Natural killer cell (primary cell): ENCODE measurements at places on chromosomes 6 and 20.

DNA sequence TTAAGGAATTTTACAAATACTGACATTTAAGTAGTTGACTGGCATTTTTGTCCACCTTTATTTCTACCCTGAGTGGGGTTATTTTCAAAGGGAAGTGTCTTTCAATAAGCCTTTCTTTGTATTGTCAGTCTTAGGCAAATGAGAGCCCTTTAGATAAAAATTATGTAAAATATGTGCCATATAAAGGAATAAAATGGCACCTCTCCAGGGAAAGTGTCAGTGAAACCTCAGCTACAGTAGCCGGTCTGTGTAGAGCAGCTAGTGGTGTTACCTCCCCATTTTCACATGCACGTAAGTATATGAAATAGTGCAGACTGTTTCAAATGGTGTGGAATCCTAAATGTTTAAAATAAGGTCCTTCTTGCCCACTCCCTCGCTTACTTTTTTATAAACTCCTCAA, 5.0 kb downstream of the FAM217B start:
- no peak for DNase-seq

GRCh38 chr6:27957516-27957915, 475 bp downstream of the OR2B6 start:
- DNase-seq: no peak

GRCh38 chr6:114092943-114093342, 122.0 kb upstream of the HDAC2 start:
- no peak for DNase-seq

DNA sequence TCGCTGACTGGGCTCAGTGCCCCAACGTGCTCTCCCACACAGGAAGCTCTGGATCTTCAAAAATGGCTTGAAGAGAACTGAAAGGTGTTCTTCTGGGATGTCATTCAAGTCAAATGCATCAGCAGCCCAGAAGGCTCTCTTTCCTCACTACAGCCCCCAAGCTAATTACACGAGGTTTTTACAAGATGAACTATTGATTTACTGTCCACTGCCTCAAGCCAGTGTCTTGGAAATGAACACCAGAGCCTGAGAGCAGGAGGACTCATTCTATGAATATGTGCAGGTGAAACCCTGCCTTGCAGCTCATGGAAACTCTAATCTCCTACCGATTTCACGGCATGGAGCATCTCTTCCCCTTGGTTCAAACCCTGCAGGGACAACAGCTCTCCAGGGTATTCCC, 98.9 kb upstream of the CST7 start:
- no peak for DNase-seq

DNA sequence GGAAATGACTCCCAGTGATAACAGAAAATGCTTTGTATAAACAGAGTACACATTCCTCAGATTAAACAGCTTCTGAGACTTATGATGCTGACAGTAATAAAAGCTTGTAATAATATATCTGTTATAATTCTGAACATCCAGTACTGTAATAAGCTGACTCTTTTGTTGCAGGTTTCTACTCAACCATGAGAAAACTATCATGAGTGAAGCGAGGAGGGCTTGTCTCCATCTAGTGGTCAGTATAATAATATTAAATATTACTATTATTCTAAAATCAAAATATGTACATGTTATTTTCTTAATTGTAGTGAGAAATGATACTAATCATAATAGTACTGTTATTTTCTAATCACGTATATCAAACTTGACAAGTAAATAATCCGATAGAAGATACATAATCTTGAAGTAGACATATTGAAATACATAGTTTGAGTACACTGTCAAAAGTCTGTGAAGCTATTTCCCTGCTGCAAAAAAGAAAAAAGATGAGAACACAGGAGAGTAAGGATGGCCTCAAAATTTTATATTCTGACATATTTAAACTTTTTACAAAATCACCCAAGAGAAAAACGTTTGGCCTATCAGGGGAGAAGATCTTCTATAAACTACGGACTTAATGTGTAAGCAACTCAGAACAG, 183.1 kb downstream of the MOXD1 start:
- DNase-seq: no peak

- no peak for DNase-seq
Measured at GRCh38 chr20:60071965-60072364, 113.7 kb downstream of the CDH26 start.

DNA sequence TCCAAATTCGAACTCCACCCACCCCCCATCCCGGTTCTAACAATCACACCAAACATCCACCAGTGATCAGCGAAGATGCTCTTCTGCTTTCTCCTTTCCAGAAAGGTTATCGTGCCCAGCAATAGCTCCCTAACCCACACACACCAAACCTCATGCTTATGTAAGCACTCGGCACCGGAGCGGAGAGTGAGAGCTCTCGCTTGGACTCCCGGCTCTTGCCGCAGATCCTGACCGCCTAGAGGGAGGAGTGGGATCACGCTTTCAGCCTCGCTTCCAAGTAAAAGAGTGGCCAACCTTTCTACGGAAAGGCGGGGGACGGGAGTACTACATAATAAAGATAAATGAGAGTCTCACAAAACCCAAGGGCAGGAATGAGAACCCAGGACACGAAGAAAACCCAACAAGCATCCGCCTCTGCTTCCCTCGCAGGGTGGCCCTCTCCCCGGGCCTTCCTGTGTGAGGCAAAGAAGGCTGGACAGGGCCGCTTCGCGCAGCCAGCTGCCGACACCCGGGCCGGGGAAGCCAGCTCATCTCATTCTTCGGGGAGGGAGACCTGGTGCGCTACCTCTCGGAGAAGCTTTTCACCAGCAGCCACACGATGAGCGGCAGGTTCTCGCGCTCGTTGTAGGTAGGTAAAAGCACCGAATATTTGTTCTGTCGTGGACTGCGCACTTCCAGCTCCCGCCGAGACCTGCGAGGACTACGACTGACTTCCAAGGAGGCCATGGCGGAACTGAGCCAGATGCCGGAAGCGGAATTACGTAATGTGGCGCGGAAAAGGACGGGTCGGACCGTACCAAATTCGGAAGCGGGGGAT, at the start of gene DPM1:
TSS of gene DPM1 (minus strand) at position 735 of the 817 bp plus-strand sequence. CDS start at position 726, 9 bp downstream.
- DNase-seq: peak; percentile 97

DNA sequence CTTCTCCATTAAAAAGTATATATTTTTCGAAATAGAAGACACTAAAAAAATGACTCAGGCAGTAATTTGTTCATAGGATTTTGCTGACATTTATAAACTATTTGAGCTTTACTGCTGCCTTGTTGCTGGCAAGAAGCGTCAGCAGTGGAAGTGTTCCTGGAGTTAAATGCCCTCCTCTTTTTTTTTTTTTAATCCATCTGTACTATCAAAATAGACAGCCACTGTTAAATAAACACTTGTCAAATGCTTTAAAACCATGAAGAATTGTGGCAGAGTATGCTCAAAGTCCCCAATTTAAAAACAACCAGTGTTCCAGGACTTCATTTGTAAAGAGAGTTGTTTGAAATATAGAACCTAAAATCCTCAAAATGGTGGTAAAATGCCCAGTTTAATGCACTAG, 253.8 kb downstream of the NKAIN2 start:
- no peak for DNase-seq

DNA sequence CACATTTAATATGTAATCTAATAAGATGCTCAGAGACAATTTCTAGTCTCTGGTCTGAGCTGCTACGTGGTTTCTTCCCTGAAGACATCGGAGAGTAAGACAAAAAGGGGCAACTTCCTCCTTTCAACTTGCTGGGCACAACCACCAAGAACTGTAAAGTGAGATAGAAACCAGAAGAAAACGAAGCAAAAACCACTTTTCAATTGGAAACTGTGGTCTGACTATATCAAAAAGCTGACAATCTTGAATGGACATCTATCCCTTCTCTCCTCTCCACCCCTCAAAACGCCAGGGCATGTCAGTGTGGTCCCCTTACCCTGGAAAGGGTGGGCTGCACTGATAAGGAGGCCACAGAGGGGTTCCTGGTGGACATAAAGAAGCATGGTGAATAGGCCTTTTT, 269.1 kb downstream of the CD83 start:
- no peak for DNase-seq

DNA sequence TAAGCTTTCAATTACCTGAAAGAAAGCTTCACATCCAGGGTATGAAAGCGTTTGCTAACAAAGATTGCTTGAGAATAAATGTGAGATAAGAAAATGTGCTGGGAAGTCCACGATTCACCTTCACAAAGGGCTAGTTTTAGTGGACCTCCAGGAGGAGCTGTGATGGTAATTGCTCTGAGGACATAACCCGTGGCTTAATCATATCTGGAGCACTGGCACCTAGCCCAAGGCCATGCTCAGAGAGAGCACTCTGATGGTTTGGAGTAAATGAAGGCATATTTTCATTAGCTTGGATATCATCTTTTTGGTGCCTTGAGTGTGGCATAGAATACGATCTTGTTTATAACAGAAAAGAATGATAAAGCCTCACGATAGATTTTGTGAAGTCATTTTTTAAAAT, 46.9 kb upstream of the BACH2 start:
- DNase-seq: no peak

DNA sequence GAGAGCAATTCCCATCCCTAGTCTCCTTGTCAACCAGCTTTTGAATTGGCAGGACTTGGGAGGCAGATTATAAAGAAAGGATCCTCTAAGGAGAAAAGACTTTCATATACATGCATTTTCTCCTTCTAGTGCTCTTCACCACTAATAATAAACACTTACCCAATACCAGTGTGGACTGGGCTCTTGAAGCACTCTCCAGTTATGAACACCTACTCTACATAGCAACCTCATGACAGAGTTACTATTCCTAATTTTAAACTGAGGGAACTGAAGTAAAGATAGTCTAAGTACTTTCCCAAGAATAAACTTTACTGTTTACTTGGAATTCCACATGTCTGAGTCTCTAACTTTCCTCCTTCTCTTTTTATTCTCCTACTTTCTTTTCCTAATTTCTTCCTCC, 4.8 kb downstream of the COL9A1 start:
- DNase-seq: no peak

- DNase-seq: peak; percentile 3
Measured at GRCh38 chr6:123715006-123715863, 78.5 kb upstream of the TRDN start.

DNA sequence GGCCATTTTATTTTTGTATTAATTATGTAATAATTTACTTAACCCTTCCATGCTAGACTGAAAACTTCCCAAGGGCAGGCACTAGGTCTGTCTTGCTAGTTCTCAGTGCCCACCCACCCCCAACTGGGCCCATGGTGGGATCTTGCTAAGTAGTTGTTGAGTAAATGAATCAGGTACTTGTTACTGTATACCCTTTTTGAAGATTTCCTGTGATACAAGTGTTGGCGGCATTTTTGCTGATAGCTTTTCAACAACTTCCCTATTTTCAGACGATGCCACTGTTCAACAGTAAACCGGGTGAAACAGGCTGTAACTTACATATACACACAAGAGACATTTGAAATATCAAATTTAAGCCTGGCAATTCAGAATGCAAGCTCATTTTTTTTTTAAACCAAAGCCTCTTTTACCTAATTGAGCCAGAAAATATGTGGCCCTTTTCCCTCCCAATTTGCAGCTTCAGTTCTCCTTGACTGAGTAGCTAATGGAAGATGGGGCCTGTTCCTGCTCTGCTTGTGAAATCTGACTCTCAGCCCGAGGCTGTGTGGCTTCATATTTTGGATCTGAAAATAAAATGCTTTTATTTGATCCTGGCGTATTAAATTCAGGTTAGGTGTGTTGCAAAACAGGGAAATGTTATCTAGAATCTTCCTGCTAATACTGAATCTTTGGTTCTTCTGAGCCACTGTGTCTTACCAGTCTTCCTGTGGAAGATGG, 288.3 kb downstream of the NRN1 start:
- no peak for DNase-seq

DNA sequence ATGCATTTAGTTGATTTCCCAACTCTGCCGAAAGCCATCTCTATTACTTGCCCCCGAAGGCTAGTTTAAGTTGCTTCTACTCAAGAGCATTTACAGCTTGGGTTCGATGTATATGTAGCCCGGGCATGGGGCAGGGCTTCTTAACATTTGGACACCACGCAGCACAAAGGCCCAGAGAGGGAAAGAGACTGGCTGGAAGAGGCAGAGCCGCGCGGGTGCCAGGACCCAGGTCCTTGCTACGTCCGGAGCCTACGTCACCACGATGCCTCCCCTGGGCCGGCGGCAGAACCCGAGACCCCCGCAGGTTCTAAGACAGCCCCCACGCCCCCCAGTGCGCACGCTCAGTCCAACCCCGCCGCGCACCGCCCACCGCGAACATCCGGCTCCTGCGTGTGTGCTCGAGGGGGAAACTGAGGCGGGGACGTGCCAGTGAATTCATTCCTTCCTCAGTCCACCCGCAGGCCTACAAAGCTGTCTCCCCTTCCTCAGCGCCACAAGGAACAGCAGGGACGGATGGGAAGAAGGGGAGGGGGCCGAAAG, 367 bp upstream of the PCIF1 start:
- no peak for DNase-seq

DNA sequence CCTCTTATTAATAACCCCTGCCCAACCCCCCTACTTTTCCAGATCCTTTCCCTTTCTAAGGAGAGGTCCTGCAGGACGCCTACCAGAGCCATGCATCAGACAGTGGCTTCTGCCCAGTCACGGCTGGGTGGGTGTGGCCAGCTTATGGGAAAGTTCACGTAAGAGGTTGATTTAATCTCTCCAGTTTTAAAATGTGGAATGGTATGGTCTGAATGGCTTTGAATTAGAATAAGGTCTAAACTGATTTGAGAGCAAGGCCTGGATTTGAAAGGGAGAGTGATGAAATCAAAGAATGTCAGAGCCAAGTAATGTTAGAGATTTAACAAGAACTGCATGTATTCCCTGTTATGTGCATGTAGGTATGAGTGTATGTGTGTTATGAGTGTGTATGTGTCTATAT, 275.7 kb downstream of the PAX1 start:
- no peak for DNase-seq

- no peak for DNase-seq
Measured at GRCh38 chr6:135088281-135088680, 33.7 kb upstream of the HBS1L start.

GRCh38 chr6:2097464-2097863, 147.9 kb downstream of the GMDS start:
- no peak for DNase-seq

GRCh38 chr20:46207793-46208192, 89.7 kb downstream of the CD40 start:
- no peak for DNase-seq

- no peak for DNase-seq
Measured at GRCh38 chr20:24001712-24002405, 13.3 kb upstream of the GGTLC1 start.

GRCh38 chr20:8667306-8667705, 401.6 kb upstream of the PLCB4 start:
- DNase-seq: no peak

DNA sequence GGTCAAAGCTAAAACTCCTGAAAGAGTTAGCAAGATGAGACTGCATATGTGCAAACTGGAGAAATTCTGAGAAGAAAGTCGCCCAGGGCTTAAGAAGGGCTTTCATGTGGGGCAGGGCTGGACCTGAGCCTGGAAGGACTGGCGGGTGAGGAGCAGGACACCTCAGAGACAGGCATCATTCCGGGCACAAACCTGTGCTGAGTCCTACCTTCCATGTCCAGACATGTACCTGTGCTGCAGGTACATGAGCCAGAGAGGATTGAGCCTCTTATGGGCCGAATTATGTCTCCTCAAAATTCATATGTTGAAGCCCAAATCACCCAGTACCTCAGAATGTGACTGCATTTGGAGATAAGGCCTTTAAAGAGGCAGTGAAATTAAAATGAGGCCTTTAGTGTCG, 171.0 kb downstream of the QRSL1 start:
- no peak for DNase-seq

GRCh38 chr20:61875996-61876395, 189.7 kb downstream of the TAF4 start:
- no peak for DNase-seq

- no peak for DNase-seq
Measured at GRCh38 chr20:46618316-46619100, 32.8 kb downstream of the SLC13A3 start.
